Endodermal cell (in vitro differentiated cells): ENCODE measurements at places on chromosomes 1 and 21. TPM values are rescaled to one million over a fixed set of nuclear protein-coding genes. Genes with fewer than 3 reads are reported as not detected.

GRCh38 chr1:4108758-4109627 is 208.9 kb upstream of the C1orf174 start:
- DNase-seq: no peak
- H3K4me1 ChIP-seq: no peaks in the 10 kb centered on the region
- no peak overlapping the region for H3K4me3 ChIP-seq
- H3K27me3 ChIP-seq: no peaks in the 10 kb centered on the region
- peak overlapping the region; percentile 66 for H3K27ac ChIP-seq

GRCh38 chr1:157658571-157658970 is 42.0 kb downstream of the FCRL3 start:
- no peak overlapping the region for H3K27ac ChIP-seq
- H3K4me3 ChIP-seq: no peak overlapping the region
- no peaks in the 10 kb centered on the region for H3K27me3 ChIP-seq
- no peak for DNase-seq
- no peaks in the 10 kb centered on the region for H3K4me1 ChIP-seq
- H3K36me3 ChIP-seq: no peaks in the 10 kb centered on the region

Gene PDC
- not detected in 2 replicates for total RNA-seq

DNA sequence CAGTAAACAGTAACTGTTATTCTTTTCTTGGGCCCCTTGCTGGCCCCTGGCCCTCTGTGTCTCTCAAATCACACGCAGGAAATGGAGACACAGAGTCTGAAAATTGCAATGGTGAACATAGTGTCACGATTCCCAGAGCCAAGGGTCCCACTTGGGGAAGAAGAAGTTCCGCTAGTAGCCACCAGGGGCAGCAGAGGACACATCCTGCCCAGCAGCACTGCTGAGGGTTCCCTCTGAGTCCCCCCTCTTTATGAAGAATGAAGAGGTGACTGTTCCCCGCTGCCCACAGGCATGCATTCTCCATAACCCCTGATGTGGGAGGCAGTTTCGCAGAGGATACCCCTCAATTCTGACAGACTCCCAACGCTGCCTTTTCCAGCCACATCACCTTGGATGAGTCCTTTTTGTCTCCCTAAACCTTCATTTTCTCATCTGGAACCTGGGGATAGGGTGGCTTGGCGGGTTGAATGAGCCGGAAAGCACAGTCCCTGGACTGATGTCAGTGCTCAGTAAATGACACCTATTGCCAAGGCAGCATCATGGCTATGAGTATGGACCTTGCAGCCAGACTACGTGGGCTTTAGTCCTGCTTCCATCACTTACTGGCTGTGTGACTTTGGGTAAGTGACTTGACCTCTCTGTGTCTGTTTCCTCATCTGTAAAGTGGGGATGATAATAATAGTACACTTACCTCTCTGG is 238.0 kb upstream of the TMEM51 start:
- peak; percentile 89 for DNase-seq
- H3K27ac ChIP-seq: no peak overlapping the region
- no peaks in the 10 kb centered on the region for H3K27me3 ChIP-seq
- H3K4me1 ChIP-seq: no peaks in the 10 kb centered on the region
- no peaks in the 10 kb centered on the region for H3K36me3 ChIP-seq

DNA sequence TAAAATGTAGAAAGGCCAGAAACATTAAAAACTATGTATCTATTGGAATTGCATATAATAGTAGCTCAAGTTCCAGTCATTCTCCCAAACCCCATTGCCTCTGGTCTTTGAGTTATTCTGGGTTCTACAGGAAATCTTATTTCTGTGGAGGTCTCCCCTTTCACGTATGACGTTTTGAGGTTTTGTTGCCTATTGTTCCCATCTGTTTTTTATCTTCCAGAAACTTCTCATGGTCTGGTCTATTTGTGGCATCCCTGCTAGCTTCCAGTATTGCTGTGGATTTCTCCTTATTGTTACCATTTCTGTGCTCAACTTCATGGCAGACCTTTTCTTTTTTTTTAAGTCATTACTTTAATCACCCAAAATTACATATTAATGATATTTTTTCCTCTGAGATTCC is 43.3 kb downstream of the DTL start:
- H3K36me3 ChIP-seq: peaks cover 72% of the 10 kb centered on the region
- DNase-seq: no peak
- H3K4me3 ChIP-seq: no peak overlapping the region
- no peaks in the 10 kb centered on the region for H3K4me1 ChIP-seq
- no peaks in the 10 kb centered on the region for H3K27me3 ChIP-seq
- H3K27ac ChIP-seq: no peak overlapping the region

- no peaks in the 10 kb centered on the region for H3K27me3 ChIP-seq
- H3K27ac ChIP-seq: peak overlapping the region; percentile 46
- H3K4me3 ChIP-seq: peak overlapping the region; percentile 19
- peaks cover 16% of the 10 kb centered on the region for H3K4me1 ChIP-seq
Observed at GRCh38 chr1:151547119-151547899, 7.2 kb downstream of the TUFT1 start.

DNA sequence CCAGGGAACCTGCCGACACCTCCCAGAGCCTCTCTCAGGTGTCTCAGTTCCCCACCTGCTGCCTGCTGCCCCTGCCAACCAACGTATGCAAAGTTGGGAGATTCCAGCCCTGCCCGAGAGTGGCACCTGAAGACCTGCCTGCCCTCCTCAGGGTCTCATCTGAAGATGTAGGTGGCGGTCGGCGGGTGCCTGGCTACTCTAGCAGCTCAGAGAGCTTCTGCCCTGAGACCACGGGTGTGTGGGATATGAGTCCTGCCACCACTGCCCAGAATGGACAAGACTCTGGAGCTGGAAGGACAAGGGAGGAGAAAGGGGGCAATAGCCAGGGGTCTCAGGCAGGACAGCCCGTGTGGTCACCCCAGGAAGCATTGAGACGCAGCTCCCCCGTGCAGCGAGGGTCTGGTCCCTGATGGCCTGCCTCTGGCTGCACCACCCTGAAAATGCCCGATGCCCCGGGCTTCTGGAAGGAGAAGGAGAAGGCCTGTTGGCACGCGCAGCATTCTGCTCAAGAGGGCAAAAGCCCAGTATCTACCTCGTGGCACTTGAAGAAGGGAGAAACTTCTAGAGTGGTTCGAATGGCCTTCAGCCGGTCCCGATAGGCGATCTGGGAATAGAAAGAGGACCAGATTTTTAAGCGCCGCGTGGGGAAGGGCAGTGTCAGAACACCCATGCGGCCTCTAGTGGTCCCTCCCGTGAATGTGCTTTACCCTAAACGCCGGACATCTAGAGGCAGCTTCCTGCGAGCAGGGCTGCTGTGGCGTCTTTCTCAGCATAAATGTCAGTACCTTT is 88.8 kb downstream of the STUM start:
- no peaks in the 10 kb centered on the region for H3K27me3 ChIP-seq
- H3K27ac ChIP-seq: no peak overlapping the region

Gene TLR5
- total RNA-seq: 0.13 to 0.35 TPM in 2 of 3 replicates, not detected in the other
